ENCODE measurements at places on chromosomes 5 and 9.
A peak's percentile ranks its signal among the peaks of the same experiment; 100 is the strongest.

- DNase-seq, result no peak
Observed at GRCh38 chr5:8726383-8727036, 819.4 kb downstream of the SEMA5A start.

DNA sequence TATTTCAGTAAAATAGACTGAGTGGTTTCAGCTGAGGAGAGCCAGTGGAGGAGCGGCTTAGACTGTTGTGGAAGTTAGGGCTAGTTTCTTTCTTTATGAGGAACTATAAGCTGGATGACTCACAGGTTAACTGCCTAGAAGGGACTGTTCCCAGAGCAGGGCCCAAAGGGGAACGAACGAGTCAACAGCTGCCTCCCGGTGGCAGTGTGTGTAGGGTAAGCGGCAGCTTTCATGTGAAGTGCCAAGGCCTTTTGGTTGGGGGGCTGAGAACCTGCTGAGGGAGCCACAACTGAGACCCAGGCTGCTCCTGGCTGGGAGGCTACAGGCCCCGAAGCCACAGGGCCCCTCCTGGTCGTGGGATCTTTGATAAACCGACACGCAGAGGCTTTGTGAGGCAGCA is 7.0 kb downstream of the SQSTM1 start:
- peak; percentile 81 for DNase-seq

DNA sequence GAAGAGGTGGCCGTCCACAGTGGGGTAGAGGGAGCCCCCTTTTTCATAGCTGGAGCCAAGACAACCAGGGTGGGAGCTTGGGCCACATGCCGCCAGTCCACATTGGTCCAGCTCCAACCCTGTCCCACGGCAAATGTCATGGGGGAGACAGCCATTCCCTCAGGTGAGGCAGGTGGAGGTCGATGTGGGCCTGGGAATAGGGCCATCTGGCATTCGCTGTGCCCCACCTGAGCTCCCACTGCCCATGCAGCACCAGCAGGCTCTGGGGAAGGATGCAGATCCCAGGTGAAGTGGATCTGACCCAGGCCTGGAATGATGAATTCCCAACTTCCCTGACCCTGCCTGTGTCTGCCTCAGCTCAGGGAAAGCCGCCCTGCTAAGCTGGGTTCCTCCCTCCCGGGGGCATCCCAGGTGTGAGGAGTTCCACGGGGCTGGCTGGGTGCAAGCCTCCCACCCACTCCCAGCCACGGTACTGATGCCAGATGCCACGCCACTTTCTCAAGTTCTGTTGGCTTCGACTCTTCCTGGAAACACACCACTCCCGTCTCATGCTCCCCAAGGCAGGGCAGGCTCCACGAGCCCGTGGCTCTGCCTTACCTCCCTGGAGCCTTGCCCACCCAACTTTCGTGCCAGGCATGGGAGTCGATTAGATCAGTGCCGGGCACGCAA is 25.2 kb upstream of the FCN2 start:
- no peak for DNase-seq

- DNase-seq, result no peak
Observed at GRCh38 chr5:159620853-159621540, 290.7 kb upstream of the IL12B start.

DNA sequence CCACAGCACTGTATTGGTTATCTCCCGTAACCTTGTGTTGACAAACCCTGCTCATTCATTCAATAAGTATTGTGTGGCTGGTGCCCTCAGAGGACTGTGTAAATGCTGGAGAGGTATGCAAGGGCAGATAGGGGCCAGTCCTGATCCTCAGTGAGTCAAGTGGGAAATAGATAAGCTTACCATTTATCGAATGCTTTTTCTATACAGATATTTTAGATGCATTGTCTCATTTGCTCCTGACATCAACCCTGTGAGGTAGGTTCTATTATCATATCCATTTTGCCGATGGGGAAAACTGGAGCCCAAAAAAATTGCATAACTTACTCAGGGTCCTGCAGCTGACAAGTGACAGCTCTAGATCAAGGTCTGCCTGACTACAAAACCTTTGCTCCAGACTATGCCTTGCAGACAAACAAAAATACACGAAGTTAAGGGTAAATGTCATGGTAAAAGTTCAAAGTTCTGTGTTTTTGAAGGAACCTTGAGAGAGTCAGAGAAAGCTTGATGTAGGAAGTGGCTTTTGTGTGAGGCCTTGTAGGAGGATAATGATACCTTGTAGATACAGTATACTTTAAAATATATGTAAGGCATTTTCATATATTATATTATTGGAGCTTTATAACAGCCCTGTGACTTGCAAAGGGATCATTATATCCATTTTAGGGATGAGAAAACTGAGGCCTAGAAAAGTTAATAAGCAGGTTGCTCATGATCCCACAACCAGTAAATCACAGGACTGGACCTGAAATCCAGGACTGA is 22.7 kb downstream of the CYFIP2 start:
- DNase-seq, result no peak

DNA sequence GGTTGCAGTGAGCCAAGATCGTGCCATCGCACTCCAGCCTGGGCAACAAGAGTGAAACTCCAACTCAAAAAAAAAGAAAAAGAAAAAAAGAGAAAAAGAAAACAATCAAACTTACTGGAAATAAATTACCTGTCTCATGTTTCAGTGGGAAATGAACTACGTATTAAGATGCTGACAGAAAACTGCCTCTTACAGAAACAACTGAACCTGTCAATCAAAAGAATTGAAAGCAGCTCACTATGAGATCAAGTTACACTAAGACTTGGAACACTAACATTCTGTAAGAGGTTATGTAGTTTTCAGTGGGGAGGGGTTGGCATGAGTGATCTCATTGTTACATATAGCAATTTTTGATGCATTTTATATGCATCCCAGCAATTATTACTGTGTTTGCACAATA is 64.4 kb upstream of the SPATA31E1 start:
- DNase-seq, result no peak

GRCh38 chr5:77993141-77993854 is 217.2 kb upstream of the TBCA start:
- no peak for DNase-seq

- DNase-seq, result no peak
Observed at GRCh38 chr9:104604801-104605200, 626 bp downstream of the OR13C2 start.

DNA sequence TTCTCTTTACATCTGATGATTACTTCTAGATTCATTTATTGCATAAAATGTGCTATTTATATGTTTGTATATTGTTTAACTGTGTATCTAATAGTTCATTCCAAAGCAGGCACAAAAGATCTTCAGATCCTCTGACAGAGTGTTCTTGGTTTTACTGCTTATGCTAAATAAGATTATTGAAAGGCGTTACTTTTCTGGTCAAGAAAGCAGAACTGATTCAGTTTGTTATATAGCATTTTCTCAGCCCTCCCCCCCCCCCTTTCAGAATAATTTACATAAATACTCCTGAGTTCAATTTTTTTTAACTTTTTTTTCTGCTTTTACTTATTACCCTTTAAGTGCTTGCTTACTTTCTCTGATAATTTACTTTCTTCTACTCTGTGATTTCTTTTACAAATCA is 15.4 kb downstream of the CDC42SE2 start:
- DNase-seq, result no peak

DNA sequence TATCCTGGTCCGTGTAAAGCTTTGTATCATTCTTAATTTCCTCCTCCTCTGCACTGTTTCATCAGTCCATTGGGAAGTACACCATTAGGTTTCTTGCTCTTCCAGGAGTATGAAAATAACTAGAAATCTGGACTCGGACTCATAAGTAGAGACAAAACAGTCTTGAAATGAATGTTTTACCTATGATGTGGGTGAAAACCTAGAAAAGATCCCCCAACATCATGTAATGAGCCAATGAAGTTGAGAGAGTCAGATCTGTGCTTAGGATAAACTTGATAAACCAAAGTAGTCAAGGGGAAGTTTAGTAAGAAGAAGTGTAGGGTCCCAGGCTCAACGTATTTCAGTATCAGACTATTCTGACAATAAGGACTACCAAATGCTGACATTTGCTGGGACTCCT is 25.2 kb downstream of the ZNF366 start:
- DNase-seq, result no peak

DNA sequence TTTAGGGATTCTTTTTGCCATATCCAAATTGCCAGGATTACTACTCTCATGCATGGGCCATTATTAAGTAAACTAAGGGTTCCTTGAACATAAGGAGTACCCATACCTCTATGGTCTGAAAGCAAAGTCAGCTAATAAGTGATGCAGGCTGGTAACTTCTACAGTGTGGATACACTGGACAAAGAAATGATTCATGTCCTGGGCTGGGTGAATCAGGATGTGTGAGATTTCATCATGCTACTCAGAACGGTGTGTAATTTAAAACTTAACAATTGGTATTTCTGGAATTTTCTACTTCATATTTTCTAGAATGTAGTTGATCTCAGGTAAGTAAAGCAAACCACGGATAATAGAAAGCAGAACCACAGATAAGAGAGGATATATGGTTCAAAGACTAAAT is 428.8 kb downstream of the CHSY3 start:
- DNase-seq, result no peak

DNA sequence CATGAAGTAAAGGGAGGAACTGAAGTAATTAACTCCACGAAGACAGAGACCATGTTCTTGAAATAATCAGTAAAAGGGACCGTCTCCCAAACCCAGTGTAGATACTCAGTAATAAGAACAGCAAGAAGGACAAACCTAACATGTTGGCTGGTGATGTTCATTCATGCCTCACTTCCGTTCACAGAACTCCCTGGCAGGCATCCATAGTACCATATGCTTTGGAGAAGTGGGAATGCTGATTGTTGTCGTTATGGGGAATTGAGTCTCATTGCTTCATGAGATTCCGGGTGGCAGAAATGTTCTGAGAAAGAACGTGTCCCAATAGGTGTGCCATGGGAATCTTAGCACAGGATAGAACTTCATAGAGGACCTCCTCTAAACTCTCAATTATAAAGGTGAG is 452.3 kb downstream of the ZSWIM6 start:
- no peak for DNase-seq

- peak; percentile 84 for DNase-seq
Observed at GRCh38 chr9:63817622-63818518, 1467.1 kb downstream of the FOXD4L5 start.

GRCh38 chr9:126480813-126481212 is 132.9 kb upstream of the LMX1B start:
- no peak for DNase-seq

DNA sequence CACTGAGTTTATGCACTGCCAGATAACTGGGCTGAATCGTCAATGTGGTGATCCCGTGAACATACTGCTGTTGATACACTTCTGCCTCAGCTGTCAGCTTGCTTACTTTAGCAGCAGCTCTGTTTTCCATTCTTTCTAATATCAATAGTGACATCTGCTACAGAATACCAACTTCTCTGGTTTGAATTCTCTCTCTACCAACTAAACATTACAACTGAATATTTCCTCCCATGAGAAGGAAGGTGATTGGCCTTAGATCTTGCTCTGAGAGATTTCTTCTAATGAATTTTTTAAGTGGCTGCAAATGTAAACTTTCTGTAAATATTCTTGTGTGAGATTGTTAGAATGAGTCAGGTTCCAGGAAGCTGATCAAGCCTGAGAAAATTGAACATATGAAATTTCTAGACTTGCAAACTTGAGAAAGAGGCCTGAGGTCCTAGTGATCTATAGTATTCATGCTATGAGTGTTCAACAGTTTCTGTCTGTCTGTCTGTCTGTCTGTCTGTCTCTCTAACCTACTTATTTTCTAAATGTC is 205.5 kb upstream of the CDKN2B start:
- DNase-seq, result no peak

GRCh38 chr5:155027993-155028629 is 14.6 kb downstream of the KIF4B start:
- DNase-seq, result no peak

DNA sequence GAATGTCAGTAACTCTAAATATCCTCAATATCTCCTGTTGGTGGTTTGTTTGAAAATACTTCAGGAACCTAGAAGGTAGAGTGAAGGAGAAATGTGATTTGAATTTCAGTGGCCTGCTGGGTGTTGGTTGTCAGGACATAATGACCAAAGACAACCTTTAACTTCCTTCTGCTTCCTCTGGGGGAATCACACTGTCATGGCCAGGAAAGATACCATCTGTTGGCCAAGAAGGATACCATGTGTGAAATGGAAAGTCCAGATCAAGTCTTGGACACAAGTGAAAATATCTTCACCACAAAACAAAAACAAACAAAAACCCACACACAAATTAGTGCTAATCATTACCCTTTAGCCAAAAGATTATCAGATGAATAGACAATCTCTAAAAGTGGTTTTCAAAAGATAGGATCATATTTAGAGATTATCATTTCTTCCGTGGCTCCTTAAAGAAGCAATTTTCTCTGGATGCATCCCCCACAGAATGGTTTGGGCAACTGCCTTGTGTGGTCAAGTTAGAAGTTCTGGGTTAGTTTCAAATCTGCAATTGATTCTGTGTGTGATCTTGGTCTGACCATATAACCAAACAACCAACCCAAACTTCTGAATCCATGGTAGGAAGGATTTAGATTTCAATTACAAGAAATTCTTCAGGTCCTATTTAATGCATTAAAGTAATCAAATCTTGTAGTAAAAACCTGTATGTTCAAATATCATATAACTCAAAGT is 1.6 kb downstream of the C1QTNF3 start:
- DNase-seq, result no peak

DNA sequence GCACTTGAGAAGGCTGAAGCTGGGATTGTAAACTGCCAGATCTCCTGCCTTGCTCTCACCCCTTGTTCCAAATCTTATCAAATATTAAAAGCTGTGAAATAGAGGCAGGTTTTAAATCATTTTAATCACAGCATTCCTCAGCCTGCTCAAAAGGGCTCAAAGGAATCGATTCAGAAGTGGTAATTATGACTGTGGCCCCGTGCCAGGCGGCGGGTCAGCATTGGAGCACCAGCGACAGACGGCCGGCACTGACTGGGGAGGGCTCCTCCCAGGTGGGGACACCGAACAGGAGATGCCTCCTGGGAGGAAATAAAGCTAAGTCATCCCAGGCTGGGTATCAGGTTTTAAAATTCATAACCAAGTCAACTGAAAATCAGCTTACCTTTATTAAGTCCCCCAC is 66.7 kb downstream of the KCNIP1 start:
- DNase-seq, result no peak

- no peak for DNase-seq
Observed at GRCh38 chr5:30994176-30994575, 199.3 kb upstream of the CDH6 start.

DNA sequence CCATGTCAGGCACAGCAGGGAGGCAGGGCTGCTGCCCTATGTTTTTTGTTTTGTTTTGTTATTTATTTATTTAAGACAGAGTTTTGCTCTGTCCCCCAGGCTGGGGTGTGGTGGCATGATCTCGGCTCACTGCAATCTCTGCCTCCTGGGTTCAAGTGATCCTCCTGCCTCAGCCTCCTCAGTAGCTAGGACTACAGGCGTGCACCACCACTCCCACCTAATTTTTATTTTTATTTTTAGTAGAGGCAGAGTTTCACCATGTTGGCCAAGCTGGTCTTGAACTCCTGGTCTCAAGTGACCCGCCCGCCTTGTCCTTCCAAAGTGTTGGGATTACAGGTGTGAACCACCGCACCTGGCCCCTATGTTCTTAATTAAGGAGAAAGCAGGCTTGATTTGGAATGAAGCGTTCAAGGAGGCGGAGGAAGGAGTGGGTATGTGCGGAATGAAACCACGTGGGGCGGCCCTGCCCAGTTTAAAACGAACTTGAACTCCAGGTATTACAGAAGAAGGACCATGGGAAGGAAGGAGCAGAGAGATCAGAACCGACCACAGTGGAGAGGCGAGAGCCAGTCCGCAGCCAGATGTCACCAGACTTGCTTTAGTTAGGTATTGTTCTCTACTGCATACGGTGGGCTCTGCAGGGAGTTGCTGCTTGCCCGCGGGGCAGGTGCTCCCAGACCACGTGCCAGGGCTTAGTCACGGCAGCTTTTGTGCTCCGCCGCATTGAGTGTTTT is 34.9 kb upstream of the EPB41L4B start:
- DNase-seq, result no peak

GRCh38 chr9:98087420-98088354 is 31.2 kb downstream of the NANS start:
- peak; percentile 27 for DNase-seq

Measured in activated CD8-positive, alpha-beta T cell treated with anti-CD3 and anti-CD28 coated beads for 36 hours (primary cell).